ENCODE measurements at places on chromosomes 7 and 10.

DNA sequence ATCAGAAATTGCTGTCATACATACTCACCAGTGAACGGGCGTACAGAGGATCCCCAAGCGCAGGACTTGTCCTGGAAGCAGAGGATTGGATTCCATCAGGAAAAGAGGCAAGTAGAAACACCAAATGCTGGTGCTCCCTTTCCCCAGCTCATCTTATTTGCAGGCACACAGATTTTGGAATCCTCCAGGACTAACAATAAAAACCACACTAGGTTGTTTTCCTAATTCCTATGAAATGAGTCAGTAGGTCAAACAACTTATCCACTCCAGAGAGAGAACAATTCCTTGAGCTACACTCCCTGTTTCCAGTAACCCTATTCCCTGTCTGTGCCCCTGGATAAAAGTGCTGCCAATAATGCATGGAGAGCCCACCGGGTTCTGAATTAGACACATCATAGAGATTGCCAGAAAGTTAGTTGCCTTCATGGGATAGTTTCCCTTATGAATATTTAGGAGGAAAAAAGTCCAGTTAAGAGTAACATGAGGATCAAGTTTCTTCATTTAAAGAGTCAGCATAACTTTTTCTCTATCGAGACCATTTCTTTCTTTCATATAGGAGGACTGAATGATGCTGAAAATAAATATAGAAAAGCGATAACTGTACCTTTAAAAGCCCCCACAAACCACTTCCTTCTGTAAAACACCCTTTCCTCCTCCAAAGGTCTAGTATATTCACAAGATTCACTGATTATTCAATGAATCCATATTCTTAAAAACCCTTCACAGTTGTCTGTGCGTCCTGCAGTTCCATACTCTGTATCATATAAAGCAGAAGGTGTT is 178.3 kb upstream of the KLF14 start:
- H3K36me3 ChIP-seq = peaks cover 5% of the 10 kb centered on the region
- DNase-seq = no peak
- H3K27me3 ChIP-seq = no peaks in the 10 kb centered on the region
- peaks cover 61% of the 10 kb centered on the region for H3K4me1 ChIP-seq

DNA sequence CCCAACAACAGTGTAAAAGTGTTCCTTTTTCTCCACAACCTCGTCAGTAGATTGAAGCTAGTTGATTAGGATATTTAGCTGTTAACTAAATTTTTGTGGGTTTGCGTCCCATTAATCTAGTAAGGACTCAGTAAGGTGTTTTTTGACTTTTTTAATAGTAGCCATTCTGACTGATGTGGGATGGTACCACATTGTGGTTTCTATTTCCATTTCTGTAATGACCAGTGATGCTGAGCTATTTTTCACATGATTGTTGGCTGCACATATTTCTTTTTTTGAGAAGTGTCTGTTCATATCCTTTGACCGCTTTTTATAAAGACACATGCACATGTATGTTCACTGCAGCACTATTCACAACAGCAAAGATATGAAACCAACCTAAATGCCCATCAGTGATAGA is 5.6 kb upstream of the LRRN3 start:
- H3K27ac ChIP-seq = no peak overlapping the region
- H3K27me3 ChIP-seq = no peaks in the 10 kb centered on the region
- no peak overlapping the region for H3K4me3 ChIP-seq
- DNase-seq = no peak
- peaks cover 19% of the 10 kb centered on the region for H3K4me1 ChIP-seq

DNA sequence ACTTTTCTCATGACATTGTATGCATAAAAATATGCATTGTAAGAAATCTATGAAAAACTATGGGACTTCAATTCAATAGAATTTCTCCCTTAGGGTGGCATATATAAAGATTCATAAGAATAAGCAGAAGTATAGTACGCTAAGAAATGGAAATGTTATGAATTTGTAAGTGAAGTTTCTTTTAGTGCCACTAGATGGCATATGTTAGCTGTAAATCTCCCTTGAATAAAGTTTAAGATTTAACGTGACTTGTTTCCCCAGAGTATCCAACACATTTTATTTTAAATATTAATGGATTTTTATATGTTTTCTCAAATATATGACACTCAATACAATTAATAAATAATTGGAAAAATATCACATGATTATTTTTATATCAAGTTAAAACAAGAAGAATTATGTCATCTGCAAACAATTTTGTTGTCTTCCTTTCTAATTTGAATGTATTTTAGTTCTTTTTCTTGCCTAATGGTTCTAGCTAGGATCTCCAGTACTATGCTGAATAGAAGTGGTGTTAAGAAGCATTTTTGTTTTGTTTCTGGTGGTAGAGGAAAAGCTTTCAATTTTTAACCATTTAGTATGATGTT is 287.2 kb downstream of the HGF start:
- H3K27me3 ChIP-seq = no peaks in the 10 kb centered on the region
- H3K4me3 ChIP-seq = no peak overlapping the region
- no peaks in the 10 kb centered on the region for H3K4me1 ChIP-seq
- no peaks in the 10 kb centered on the region for H3K36me3 ChIP-seq
- no peak for DNase-seq

GRCh38 chr7:90758933-90759562 is 162.9 kb downstream of the CDK14 start:
- H3K4me3 ChIP-seq = no peak overlapping the region
- no peak for DNase-seq
- no peaks in the 10 kb centered on the region for H3K36me3 ChIP-seq
- H3K27ac ChIP-seq = no peak overlapping the region
- no peaks in the 10 kb centered on the region for H3K27me3 ChIP-seq

GRCh38 chr7:148107443-148108127 is 483.0 kb upstream of the C7orf33 start:
- no peak for DNase-seq
- H3K27me3 ChIP-seq = no peaks in the 10 kb centered on the region
- no peaks in the 10 kb centered on the region for H3K36me3 ChIP-seq
- no peak overlapping the region for H3K4me3 ChIP-seq

DNA sequence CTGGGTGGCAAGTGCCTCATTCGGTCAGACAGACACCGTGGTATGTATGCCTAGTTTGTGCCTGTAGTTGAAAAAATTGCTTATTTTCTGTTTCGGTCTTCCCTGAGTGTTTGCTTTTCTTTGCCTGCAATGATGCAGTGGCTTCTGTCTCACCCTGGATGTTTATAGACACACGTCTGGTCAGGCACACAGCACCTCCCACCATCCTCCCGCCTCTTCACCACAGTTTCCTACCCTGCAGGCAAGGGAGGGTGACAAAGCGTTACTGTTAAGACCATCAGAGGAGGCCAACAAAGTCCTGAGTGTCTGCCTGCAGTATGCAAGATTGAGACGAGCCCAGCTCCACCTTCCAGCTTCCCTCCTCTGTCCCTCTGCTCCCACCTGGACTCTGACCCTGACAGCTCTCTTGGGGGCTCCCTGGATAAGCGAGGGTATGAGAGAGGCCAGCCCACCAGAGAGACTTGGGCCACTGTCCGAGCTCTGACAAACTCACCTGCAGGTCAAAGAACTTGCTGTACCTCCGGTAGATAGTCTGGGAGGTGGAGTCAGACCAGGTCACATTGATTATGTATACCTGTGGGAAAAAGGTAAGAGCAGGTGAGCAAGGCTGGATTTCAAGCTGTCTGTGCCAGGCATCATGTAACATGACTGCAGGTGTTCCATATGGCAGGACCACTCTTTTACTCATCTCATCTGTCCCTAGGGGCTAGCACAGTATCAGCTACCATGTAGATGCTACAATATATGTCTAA is 54.4 kb downstream of the SH3PXD2A start:
- H3K36me3 ChIP-seq = no peaks in the 10 kb centered on the region
- H3K4me3 ChIP-seq = no peak overlapping the region
- peaks cover 3% of the 10 kb centered on the region for H3K4me1 ChIP-seq
- H3K27me3 ChIP-seq = no peaks in the 10 kb centered on the region

- DNase-seq = no peak
- H3K4me3 ChIP-seq = no peak overlapping the region
- no peaks in the 10 kb centered on the region for H3K27me3 ChIP-seq
Measured at GRCh38 chr7:51249991-51250390, 66.6 kb downstream of the COBL start.

GRCh38 chr10:79322616-79323543 is 24.4 kb upstream of the PPIF start:
- H3K27me3 ChIP-seq = no peaks in the 10 kb centered on the region
- peaks cover 39% of the 10 kb centered on the region for H3K4me1 ChIP-seq
- DNase-seq = peak; percentile 63
- H3K27ac ChIP-seq = peak overlapping the region; percentile 73
- no peaks in the 10 kb centered on the region for H3K36me3 ChIP-seq
- H3K4me3 ChIP-seq = peak overlapping the region; percentile 10

Data from effector memory CD4-positive, alpha-beta T cell (primary cell).